WTC11 (cell line): ENCODE measurements at places on chromosomes 13 and 19. TPM values are rescaled to one million over a fixed set of nuclear protein-coding genes. Genes with fewer than 3 reads are reported as not detected.

GRCh38 chr19:46728693-46729339 lies 11.9 kb upstream of the PRKD2 start:
- peak overlapping the region; percentile 59; the same call in 1 of the 2 replicates for H3K27ac ChIP-seq
- peaks cover 68% of the 10 kb centered on the region for H3K36me3 ChIP-seq
- no peak overlapping the region for H3K4me3 ChIP-seq
- H3K4me1 ChIP-seq = peaks cover 14% of the 10 kb centered on the region
- no peaks in the 10 kb centered on the region; the same call in 1 of the 2 replicates for H3K27me3 ChIP-seq
- DNase-seq = peak; percentile 80

Gene NUMBL
- 30.3 to 38.6 TPM (median 34.9 TPM) in 3 replicates for total RNA-seq

DNA sequence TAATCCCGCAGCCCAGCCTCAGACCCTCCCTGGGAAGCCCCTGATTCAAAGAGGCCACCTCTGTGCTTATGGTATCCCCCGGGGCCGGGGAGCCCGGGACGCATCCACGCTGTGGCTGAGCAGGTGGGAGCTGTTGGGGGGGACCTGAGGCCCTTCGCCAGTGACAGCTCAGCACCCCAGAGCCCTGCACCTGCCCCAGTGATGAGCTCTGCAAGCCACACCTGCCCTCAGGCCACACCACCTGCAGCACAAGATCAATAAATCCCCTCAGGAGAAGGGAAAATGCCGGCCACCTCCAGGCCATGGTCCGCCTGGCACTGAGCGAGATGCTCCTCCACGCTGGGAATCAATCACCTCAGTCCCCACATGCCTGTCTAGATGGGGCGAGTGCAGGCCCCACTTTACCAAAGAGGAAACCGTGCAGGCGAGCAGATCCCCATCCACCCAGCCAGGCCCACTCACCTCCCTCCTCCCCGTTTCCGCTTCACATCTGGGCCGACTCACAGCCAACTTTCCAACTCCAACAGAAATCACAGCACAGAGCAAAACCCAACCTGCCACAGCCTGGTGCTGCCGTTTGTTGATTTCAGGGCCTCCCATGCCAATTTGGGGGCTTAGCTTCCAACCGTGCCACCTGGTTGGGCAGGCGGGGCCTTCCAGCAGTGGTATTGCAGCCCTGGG lies 12.8 kb downstream of the MOB3A start:
- H3K36me3 ChIP-seq = no peaks in the 10 kb centered on the region
- no peak overlapping the region for H3K4me3 ChIP-seq
- H3K27ac ChIP-seq = no peak overlapping the region
- H3K4me1 ChIP-seq = peaks cover 4% of the 10 kb centered on the region
- no peaks in the 10 kb centered on the region for H3K27me3 ChIP-seq

- DNase-seq = no peak
- peaks cover 11% of the 10 kb centered on the region for H3K4me1 ChIP-seq
- H3K27me3 ChIP-seq = no peaks in the 10 kb centered on the region
- H3K36me3 ChIP-seq = no peaks in the 10 kb centered on the region
- no peak overlapping the region for H3K27ac ChIP-seq
Observed at GRCh38 chr13:73337532-73337931, 278.7 kb downstream of the KLF5 start.
